ENCODE measurements at places on chromosomes 7 and 10.
A peak's percentile ranks its signal among the peaks of the same experiment; 100 is the strongest.

DNA sequence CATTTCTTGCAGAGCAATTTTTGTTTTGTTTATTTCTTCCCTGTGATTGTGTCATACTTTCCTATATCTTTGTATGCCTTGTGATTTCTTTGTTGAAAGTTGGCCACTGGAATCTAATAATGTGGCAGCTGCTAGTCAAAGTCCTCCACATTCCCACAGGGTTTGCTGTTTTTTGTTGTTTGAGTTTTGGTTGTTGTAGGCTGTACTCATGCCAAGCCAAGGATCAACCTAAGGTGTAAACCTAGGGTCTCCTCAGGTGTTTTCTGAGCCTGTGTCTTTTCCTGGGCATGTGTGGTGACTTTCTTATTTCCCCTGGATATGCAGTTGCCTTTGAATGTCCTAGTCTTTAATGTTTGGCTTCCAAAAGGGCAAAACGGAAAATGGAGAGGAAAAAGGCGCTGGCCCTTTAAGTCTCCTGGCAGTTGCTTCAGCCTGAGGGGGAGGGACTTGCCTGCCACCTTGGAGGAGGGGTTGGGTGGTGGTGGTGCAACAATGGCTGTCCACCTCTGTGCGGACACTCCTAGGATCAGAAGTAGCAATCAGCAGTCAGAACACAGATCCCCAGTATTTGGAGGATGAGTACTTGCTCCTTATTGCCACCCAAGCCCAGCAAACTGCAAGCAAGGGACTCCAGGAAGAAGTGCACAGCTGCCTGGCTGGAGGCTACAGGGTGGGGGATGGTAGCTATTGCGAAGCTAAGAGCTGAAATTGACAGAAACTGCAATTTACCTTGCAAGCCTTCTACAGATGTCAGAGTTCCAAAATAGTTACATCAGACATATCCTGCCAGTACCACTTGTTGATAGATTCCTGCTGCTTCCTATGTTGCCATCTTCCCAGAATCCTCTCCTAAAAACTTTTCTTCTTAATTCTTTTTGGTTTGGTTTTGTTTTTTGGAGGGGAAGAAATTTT lies 5.6 kb upstream of the ZNF518A start:
- peak; percentile 54 for DNase-seq

- no peak for DNase-seq
Measured at GRCh38 chr7:83550100-83550499, 98.8 kb downstream of the SEMA3E start.

DNA sequence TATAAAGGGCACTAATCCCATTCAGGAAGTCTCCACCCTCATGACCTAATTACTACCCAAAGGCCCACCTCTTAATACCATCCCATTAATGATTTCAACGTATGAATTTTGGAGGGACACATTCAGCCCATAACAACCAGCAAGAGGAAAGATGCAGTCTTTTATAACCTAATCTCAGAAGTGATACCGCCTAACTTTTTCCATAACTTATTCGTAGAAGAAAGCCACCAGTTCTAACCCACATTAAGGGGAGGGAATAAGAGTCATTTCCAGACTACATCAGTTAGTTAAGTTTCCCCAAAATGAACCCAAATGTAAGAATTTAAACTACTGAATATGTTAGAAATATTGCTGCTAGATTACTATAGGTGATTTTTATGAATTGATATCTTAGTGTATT lies 32.1 kb upstream of the LHFPL3 start:
- DNase-seq, result no peak

- DNase-seq, result no peak
Measured at GRCh38 chr7:113083132-113083815, 3.4 kb downstream of the GPR85 start.

GRCh38 chr7:23476286-23477156 lies 6.2 kb upstream of the IGF2BP3 start:
- DNase-seq, result no peak

GRCh38 chr7:15688279-15688626 lies 1.8 kb upstream of the MEOX2 start:
- no peak for DNase-seq

- no peak for DNase-seq
Measured at GRCh38 chr10:12081470-12081869, 12.7 kb downstream of the DHTKD1 start.
